ENCODE measurements at places on chromosomes 6 and 20.

DNA sequence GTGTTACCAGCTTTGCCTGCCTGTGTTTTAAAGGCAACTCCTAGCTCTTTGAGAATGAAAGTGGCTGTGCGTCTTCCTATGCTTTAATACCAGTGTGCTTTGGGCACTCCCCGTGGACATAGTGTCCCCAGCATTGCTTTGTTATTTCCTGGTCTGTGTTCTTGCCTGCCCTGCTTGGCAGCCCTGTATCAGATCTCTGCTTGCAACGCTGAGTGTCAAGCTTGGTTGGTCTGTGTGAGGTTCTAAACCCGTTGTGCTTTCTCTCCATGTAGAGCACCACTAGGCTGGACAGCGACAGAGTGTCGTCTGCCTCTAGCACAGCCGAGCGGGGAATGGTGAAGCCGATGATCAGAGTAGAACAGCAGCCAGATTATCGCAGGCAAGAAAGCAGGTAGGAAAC is 80.2 kb downstream of the AFDN start:
- no peak for DNase-seq

- no peak for DNase-seq
Measured at GRCh38 chr20:45044084-45044573, 56.8 kb downstream of the KCNS1 start.

GRCh38 chr20:17505636-17506517 is 25.3 kb downstream of the BFSP1 start:
- no peak for DNase-seq

DNA sequence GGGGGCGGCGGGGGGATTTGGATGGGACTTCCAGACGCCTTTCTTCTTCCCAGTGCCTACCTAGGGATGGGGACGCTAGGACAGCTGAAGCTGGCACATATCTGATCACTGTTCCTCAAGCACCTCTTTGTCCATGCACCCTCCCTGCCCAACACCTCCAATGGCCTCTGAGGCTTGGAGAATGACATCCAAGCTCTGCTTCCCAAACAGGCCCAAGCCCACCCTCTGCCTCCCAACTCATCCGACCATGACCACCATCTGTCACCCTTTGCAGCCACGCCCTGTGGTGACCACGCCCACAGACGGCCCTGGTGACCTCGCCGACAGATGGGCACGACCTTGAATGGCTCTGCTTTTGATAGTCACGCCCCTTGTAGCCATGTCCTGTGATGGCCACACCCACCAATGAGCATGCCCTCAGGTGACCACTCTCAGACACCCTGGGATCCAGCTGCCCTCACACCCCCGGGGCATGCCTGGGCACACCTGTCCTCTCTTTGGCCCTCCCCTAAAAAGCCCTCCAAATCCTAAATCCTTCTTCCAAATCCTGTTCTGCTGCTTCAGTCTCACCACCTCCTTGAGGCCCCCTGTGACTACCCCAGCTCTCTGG is 51.0 kb downstream of the SSR1 start:
- no peak for DNase-seq

- DNase-seq = no peak
Measured at GRCh38 chr6:45502456-45502855, 124.7 kb upstream of the SUPT3H start.

DNA sequence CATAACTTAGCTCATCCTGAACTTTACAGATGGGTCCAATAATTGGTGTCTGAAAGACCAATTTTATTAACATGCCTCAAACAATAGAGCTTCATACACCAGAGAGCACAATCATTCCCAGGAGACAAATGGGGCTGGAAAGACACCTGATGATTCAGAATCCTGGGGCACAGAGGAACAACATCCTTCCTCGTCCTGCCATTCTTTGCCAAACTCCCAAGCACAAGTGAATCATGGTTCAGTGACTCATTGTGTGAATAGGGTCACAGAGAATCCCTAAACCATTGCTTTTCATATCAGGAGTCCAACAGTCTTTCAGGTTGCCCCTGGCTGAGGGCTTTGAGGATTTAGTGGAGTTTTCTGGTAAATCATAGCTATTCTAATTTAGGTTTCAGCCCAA is 266.4 kb upstream of the BMP2 start:
- DNase-seq = no peak

DNA sequence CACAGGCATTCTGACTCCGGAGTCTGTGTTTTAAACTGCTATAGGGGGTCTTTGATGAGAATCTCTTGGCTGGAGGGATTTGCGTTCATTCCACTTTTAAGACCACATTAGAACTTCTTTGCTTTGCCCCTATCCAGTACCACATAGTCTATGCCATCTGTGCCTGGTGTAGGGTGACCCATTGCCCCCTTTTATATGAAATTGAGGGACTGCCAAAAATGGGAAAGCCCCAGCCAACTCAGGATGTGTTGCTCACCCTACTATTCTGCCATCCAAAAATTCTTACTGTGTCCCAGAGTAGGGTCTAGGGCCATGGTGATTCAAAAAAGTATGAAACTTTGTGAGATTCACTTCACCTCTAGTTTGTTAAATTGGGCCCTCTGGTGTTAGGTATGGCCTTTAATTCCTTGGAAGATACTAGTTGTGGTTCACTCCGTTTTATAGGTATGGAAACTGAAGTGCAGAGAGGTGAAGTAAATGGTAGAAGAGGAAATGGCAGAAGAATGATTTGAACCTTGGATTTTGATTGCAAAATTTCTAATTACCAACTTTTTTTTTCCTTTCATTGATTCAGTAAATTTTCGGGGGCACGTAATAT is 1.4 kb downstream of the PFDN4 start:
- no peak for DNase-seq

DNA sequence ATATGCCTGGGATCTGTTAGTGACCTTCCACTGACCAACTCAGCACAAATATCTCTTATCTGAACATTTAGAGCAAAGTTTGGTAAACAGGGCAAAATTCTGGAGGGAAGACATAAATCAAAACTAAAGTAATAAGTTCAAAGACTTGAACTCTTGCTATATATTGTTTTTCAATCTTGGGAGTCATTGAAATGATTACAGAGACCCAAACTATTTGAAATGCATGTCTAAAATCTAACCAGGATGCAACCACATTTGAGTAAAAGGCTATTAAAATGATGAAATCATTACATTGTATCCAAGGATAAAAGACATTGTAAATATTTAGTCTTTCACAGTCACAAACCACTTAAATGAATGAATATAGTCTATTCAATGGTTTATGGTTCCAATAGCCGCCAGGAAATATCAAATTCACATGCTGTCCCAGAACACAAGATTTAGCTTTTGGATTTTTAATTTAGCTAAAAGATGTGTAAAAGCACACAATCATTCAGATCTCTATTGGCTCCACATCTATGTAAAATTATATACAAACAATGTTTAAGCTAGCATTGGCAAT is 256.6 kb upstream of the EPHA7 start:
- DNase-seq = no peak

DNA sequence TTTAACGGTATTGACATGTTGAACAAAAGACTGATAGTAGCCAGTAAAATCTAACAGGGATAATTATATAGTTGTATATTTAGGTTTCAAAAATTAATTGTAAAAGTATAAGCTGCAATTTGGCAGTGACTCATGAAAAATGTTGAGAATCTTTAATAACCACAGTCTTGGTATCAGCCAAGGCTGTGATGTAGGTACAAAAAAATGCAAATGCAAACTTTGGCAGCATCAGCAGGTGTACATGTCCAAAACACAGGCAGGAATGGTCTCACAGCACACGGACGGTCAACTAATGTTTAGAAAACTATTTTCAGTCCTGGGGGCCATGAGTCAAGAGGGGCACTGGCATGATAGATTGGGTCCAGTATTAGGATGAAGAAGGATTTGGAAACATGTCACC is 58.5 kb upstream of the BEND3 start:
- DNase-seq = no peak

- DNase-seq = no peak
Measured at GRCh38 chr6:169638388-169638787, 63.4 kb downstream of the WDR27 start.

DNA sequence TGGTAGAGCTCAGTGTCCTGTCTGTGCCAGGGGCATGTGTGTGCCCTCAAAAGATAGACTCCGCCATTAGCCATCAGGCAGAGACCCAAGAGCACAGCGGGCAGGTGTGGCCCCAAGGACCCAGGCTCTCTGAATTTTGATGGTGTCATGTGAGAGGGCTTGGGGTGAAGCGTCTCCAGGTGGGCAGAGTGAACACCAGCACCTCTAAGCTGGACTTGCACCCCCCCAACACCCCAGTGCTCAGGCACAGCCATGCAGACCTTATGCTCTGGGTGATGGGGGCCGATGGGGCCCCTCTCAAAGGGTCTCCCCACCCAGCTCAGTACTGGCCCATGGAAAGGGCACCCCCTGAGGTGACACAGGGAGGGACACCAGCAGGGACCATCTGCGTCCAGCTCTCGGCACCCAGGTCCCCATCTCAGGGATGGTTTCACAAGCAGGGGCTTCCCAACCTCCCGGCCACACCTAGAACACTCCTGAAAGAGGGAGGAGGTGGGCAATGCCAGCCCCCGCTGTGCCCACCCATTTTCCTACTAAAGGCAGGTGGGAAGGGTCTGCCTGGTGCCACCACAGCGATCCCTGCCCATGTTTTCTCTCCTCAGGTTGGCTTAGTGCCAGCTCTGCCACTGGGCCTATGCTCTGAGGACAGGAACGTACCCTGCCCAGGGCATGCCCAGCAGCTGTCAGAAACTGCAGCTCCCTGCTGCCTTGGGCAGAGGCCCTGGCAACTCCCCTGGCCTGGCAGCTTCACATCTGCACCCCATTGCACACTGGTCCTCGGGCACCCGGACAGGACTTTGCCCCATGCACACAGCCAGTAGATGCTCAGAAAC is 3.5 kb downstream of the CST7 start:
- DNase-seq = no peak

DNA sequence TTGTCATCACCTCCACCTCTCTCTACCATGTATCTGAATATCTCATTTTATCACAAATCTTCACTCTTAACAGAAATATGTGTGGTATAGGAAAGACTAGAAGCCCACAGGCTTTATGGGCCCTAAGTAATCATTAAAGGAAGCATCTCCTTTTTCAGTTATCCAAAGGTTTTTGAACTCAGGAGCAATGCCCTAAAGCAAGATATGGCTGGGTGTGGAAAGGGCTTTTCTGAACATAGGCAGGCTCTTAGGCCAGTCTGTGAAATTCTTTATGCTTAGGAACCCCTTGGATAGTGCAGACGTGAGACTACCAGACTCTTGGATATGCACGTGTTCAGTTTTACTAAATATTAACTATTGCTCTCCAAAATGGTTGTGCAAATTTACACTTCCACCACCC is 99.5 kb downstream of the ADTRP start:
- no peak for DNase-seq

DNA sequence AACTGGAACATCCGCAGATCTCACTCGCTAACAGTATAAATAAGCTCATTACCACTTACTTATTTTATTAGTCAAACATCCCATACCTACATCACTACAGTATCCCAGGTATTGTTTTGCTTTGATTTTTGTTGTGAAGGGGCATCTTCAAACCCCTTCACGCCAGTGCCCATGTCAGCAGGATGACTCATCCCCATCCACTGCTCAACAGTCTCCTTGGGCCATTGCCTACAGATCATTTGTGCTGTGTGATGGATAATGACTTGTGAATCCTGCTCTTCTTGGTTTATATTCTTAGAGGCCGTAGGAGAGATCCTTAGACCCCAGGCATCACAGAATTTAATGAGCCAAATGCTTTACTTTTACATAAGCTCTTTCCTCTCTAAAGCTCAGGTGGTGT is 8.5 kb upstream of the SIRT5 start:
- no peak for DNase-seq

DNA sequence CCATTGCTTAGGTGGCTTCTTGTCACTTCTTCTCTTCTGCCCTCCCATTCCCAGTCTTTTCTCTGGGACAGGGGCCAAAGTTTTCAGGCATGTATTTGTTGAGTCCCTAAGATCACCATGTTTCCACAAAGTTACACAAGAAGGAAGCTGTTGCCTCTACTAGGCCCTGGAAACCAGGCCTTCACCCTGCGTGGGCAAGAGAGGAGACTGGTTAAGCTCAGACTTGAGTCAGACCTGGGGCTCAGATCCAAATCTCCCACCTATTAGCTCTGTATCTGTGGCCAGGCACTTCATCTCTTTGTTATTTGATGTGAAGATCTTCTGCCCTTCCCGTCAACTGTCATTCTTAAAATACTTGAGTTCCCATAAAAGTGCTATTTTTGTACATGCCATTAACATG is 154.6 kb downstream of the SASH1 start:
- DNase-seq = no peak

DNA sequence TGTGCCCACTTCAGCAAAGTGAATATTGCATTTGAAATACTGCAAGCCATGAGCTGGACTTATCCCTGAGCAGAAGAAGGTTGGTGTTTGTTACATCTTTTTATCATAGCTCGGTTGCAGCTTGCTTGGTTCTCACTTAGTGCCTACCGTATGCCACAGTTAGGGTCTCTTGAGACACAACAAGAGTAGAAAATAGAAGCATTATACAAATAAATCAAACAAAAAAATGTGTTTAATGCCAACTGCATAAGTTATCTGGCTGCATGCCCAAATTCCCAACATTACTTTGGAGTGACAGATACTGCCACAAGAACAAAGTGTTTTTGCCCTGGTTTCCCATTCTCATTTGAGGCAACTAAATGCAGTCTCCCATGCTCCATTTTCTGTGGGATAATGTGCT is 53.9 kb upstream of the LAMP5 start:
- no peak for DNase-seq

DNA sequence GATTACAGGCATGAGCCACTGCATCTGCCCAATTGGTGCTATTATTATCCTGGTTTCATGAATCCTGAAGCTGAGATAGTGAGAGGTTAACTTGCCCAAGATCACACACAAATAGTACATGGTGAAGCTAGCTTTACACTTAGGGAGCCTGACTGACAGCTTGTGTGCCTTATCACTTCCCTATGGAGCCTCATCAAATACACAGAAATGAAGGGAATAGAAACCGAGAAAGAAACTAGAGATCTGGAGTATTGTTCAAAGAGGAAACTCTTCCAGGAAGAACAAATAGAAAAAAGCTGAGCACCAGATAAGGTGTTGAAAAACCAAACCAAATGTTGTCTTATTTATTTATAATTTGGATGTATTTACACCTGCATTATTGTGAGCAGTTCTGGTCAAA is 155.0 kb upstream of the CITED2 start:
- DNase-seq = no peak

- DNase-seq = no peak
Measured at GRCh38 chr6:3406891-3407809, 49.7 kb downstream of the SLC22A23 start.

DNA sequence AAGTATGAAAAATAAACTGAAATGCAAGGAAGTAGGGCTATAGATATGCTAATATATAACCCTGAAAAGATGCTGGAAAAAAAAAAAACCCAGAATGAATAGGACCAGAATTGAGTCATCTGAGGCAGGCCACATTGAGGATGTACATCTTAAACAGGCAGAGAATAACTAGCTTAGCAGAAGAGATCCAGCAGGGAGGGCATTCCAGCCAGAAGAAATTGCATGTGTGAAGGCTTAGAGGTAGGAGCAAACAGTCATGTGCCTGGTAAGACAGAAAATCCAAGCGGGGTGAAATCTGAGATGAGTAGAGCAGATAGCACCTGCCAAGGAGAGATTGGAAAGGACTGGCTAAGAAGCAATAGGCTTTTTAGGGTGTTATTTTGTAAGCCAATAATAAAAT is 2.6 kb downstream of the COL19A1 start:
- DNase-seq = no peak

Data from esophagus squamous epithelium (tissue), 5 donors.